ENCODE measurements at places on chromosomes 2 and 18. TPM values are rescaled to one million over a fixed set of nuclear protein-coding genes. Genes with fewer than 3 reads are reported as not detected.

DLX1 gene
- total RNA-seq: not detected

RGPD3 gene
- total RNA-seq: 0.21 TPM

C2orf72 gene
- 0.24 TPM for total RNA-seq

TMEM237 gene
- total RNA-seq: 26.7 TPM

G6PC2 gene
- not detected for total RNA-seq

GALNT14 gene
- total RNA-seq: 12.8 TPM

EFR3B gene
- total RNA-seq: not detected

PLGLB2 gene
- 0.24 TPM for total RNA-seq

SAG gene
- total RNA-seq: not detected

UGT1A10 gene
- total RNA-seq: not detected

CTNNA2 gene
- not detected for total RNA-seq

ITM2C gene
- 25.3 TPM for total RNA-seq

APOB gene
- total RNA-seq: not detected

CYP26B1 gene
- 0.24 TPM for total RNA-seq

GALR1 gene
- not detected for total RNA-seq

MPPE1 gene
- 30.5 TPM for total RNA-seq

KCNG2 gene
- total RNA-seq: not detected

RFTN2 gene
- total RNA-seq: not detected

CHST9 gene
- 1.3 TPM for total RNA-seq

LYG1 gene
- not detected for total RNA-seq

SERPINB10 gene
- total RNA-seq: 4.8 TPM

WNT10A gene
- 7.7 TPM for total RNA-seq

ZRANB3 gene
- 8.3 TPM for total RNA-seq

BIN1 gene
- 39.0 TPM for total RNA-seq

DPP4 gene
- total RNA-seq: 1.3 TPM

CCDC141 gene
- not detected for total RNA-seq

ABCG8 gene
- total RNA-seq: under 0.01 TPM

FSHR gene
- total RNA-seq: not detected

DCDC2C gene
- not detected for total RNA-seq

SERPINB2 gene
- 219 TPM for total RNA-seq

SH3RF3 gene
- under 0.01 TPM for total RNA-seq

HNMT gene
- total RNA-seq: 3.4 TPM

EMILIN2 gene
- 1.3 TPM for total RNA-seq

CPO gene
- total RNA-seq: not detected

CAPN14 gene
- total RNA-seq: 2.2 TPM

CTAGE1 gene
- not detected for total RNA-seq

TEKT4 gene
- not detected for total RNA-seq

MBP gene
- total RNA-seq: 31.1 TPM

SIX3 gene
- not detected for total RNA-seq

TUBB8B gene
- total RNA-seq: 0.24 TPM

Measured in tracheal epithelial cell (primary cell).